Glomerular endothelial cell (primary cell): ENCODE measurements at places on chromosomes 11 and 22. TPM values are rescaled to one million over a fixed set of nuclear protein-coding genes. Genes with fewer than 3 reads are reported as not detected.

GRCh38 chr11:133207995-133208394 lies 324.3 kb downstream of the OPCML start:
- DNase-seq: no peak

DNA sequence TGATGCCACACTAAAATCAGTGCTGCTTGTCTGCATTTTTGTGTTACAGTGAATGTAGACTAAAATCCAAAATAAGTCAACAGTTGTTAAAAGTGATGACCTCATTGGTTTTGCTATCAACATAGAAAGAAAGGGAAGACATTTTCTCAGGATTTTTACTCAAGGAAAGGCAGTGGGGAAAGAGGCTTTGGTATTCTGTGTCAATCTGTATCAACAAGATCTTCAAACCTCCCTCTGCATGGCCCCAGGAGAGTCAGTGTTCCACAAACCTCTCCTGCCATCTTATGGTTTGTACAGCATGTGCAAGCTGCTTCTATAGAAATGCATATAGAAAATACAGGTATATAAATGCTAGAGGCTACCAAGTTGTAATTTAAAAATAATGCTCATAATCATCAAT lies 13.8 kb upstream of the OR51M1 start:
- DNase-seq: no peak

GRCh38 chr22:42273855-42274451 lies 3.5 kb upstream of the TCF20 start:
- no peak for DNase-seq

GRCh38 chr11:81004576-81004975 lies 1563.7 kb upstream of the TENM4 start:
- no peak for DNase-seq

Gene PNPLA5
- not detected in 2 replicates for total RNA-seq

Gene CCDC89
- 0.58 and 0.63 TPM in 2 replicates for total RNA-seq
